ENCODE measurements at places on chromosomes 6 and 20.
A peak's percentile ranks its signal among the peaks of the same experiment; 100 is the strongest.

- DNase-seq: no peak
Measured at GRCh38 chr6:164206807-164207423, 792.4 kb downstream of the QKI start.

DNA sequence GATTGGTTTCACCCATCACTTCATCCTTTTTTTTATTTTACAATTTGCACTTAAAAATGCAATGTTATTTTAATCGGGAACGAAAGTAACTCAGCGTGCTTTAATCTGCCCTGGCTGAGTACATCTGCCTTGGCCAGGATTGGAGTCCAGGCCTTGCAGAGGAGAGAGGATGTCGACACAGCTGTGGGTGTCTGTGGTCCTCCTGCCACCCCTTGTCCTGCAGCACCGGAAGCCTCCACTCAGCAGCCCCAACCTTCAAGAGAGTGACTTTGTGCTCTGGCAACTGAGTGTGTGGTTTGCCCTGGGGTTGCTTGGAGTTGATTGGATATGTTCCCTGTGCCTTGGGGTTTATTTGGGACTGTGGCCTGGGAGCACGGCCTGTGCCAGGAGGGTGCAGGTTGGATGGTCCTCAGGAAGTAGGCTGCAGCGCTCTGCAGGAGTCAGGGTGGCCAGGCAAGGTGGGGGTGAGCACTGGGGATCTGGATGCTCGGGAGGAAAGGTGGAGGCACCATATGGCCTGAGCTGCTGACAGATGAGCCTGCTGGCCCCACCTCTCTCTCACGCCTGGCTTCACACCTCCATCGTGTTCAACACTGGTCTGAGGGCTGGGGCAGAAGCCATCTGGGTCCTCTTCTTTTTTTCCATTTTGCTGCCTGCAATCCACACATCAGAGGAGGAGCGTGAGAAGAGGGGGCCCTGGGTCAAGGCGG is 4.3 kb downstream of the MYT1 start:
- DNase-seq: no peak

DNA sequence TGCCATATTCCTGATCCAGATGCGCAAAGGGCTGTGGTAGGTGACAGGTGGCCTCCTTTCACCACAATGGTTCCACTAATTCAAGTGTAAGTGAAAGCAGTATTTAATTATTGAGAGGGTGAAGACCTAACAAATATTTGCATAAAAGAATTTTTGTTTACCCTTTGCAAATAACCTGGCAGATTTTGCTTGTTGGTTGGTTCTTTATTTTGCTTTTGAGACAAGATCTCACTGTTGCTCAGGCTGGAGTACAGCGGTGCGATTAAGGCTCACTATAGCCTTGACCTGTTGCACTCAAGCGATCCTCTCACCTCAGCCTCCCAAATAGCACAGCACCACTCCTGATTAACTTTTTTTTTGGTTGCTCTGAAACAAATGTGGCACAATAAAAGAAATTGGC is 49.2 kb downstream of the PCNA start:
- no peak for DNase-seq

- DNase-seq: no peak
Measured at GRCh38 chr6:111757342-111757741, 115.9 kb downstream of the FYN start.

DNA sequence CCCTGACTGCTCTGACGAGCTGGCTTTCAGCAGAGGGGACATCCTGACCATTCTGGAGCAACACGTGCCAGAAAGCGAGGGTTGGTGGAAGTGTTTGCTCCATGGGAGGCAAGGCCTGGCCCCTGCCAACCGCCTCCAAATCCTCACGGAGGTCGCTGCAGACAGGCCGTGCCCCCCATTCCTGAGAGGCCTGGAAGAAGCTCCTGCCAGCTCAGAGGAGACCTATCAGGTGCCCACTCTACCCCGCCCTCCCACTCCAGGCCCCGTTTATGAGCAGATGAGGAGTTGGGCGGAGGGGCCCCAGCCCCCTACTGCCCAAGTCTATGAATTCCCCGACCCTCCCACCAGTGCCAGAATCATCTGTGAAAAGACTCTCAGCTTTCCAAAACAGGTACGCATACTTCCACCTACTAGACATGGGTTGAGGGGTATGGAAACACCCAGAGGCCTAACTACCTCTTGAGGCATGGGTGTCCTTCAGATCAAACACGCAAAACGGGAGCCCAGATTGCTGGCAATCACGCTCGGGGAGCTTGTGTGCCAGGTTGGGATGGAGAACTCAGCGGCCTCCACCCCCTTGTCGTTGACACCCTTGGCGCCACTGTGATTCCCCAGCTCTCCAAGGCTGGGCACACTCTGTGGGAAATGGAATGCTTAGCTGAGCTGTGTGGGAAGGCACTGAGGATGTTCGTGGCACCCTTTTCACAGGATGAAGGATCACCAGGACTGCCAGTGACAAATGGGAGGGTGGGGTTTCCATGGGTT is 25.3 kb downstream of the CASS4 start:
- no peak for DNase-seq

- DNase-seq: no peak
Measured at GRCh38 chr6:36201612-36202011, 5.1 kb downstream of the BRPF3 start.

DNA sequence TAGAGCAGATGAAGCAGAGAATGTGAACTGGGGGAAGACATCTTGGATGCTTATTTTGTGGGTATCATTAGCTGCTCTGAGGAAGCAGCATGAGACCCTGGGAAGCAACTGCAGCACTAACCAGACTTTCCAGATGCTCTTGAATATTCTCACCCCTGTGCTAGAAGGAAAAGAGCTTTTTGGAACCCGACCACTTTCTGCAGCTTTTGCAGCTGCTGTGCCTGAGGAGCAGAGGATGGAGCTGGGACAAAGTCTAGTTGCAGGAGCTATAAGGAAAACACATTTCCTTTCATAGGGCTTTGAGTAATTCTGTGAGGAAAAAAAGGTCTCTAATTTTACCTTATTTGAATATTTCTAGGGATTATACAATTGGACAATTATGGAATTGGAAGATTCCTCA is 369.7 kb downstream of the CD109 start:
- no peak for DNase-seq

DNA sequence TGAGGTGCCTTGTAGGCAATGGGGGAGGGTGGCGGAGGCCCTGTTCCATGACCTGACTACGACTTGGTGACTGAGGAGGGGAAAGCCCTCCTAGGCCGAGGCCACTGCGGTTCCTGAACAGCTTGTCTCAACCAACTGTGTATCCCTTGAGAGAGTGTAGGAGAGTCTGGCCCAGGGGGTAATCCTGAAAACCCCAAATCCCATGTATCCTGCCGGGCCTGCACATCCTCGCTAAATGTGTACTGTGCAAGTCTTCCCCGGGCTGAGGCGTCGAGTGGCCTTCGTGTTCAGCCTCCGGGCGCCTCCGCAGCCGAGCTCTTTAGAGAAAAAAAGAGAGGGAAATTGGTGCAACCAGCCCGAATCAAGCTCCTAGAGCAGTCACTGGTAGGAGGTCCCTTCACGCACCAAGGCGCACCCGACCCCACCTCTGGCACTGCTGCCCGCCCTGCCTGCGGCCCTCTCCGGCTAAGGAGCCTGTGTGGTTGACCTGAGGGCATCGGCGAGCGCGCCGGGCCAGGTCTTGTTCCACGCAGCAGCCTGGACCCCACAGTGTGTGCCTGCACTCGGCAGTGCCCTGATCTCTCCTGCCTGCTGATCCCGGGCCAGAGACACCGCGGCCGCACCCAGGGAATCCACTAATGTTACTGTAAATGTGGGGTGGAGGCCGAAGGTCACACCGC is 7.3 kb downstream of the SIM1 start:
- no peak for DNase-seq

- DNase-seq: no peak
Measured at GRCh38 chr20:58546756-58547622, 31.8 kb upstream of the APCDD1L start.

DNA sequence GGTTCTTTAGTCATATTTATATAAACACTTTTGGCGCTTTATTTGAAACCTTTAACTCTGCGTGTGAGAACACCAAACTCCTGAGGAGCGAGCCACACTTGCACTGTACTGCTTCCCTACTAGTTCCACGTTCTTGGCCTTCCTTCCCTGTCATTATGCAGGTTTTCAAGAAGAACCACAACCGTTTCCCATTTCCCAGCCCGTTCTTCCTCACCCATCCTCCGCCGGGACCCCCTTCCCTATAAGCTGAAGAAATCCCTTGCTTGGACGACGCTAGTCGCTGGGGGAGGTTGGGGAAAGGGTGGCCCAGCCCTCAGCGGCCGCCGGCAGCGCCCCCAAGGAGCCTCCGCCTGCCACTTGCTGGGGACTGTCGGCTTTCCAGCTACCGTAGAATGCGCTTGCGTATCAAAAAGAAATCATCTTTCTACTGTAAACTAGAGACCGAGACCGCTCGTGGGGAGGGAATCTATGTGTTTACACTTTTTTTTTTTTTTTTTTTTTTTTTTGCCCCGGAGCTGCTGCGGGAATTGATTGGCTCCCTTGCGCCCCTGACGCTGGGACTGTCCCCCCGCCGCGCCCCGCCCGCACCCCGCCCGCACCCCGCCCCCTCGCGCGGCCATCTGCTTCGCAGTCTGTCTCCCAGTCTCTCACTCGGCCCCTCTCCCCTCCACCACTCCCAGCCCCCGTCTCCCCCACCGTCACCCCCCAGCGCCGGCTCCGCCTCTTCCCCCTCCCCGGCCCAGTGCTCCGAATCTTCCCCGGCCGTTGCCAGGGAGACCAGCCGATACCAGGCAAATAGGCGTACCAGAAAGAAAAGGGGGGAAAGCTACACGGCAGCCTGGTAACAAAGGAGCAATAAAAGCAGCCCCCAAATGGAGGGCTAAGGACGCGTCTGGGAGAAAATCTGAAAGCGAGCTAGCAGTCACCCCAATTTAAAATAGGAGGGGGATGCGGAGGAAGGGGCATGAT is 2.3 kb upstream of the MARCKS start:
- peak; percentile 78 for DNase-seq

DNA sequence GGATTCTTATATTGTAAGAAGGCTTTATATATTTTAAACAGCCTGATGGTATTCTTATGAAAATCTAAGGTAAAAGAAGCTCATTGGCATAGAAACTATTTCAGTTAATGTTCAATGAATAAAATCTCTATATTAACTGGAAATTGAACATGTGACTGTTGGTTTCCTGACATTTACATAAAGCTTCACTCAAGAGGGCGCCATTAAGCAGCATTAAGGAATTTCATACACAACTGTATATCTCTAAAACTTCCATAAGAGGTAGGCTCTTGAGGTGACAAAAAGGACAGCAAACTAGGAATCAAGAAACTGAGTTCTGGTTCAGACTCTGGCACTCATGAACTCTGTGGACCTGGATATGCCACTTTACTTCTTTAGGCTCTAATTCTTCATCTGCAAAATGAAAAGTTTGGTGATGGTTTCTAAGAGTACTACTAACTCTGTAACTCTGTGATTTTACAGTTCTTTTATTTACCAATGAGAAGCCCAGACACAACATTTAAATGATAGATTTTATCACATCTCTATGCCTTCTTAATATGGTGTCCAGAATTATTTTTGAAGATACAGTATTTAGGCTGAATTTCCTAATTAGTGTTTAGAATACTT is 147.5 kb downstream of the FLRT3 start:
- peak; percentile 69 for DNase-seq

GRCh38 chr20:33900521-33901131 is 89.5 kb downstream of the CHMP4B start:
- DNase-seq: no peak

DNA sequence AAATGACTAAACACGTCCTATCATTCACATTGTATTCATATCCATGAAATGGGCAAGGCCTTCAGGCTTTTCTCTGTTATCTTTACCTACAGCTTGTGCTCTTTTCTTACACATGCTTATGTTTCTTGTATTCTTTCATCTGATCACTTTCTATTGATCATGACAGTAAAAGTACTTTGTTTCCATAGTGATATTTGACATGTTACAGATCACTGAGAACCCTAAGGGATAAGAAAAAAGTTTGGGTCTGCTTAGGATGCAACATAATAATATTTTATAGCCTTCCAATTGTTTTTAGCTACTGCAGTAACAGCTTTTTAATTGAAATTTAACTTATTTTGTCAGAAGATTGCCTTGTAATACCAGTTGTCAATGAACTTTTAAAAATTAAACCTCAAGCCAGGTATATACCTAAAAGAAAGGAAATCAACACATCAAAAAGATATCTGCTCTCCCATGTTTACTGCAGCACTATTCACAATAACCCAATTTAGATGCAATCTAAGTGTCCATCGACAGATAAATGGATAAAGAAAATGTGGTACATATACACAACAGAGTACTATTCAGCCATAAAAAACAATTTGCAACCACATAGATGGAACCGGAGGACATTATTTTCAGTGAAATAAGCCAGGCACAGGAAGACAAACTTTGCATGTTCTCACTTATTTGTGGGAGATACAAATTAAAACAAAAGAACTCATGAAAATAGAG is 3.0 kb upstream of the SMIM8 start:
- no peak for DNase-seq

DNA sequence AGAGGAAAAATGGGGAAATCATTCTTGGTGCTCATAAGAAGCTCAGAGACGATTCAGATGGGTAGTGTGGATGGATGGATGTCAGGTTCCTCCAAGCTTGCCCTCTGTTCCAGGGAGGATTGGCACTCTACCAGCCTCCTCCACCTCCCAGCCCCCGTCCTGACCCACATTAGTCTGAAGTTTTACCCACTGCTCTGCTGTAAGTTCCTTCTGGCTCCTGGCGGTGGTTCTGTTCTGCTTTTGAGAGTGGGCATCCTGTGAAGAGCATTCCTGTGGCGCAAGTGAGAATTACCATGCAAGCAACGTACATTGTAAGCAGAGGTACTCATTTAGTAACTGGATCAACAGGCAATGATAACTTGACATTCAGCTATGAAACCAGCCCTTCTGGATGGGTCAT is 103.4 kb downstream of the SYNDIG1 start:
- DNase-seq: no peak

GRCh38 chr20:17619351-17620093 is 49.6 kb downstream of the DSTN start:
- DNase-seq: no peak

DNA sequence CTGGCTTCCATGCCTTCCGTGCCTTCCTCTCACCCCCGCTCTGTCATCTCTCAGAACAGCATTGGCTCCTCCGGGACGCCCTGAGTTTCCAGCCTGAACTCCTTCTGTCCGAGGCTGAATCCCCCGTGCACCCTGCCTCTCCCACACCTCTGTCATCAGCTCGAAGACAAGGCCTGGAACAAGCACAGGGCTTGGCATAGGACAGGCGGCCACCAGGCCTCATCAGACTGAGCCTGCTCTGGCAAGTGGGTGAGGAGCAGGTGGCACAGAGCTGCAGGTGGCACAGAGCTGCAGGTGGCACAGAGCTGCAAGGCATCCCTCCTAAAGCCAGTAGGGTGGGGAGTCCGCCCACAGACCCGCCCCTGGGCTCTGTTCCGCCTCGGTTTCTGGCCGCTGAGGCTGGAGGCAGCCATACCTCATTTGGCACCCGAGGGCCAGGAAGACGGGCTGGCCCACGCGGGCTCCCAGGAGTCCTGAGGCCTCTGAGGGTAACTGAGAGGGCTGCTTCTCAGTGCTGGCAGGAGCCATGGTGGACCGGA is 60.2 kb downstream of the EZR start:
- DNase-seq: no peak

DNA sequence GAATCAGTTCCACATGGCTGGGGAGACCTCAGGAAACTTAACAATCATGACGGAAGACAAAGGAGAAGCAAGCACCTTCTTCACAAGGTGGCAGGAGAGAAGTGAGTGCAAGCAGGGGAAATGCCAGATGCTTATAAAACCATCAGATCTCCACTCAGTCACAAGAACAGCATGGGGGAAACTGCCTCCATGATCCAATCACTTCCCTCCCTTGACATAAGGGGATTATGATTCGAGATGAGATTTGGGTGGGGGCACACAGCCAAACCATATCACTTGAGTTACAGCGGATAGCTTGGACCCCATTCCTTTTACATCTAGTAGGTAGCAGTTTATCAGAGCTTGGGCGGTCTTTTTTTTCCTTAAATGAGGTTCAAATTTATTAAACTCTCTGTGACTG is 19.1 kb downstream of the AFDN start:
- no peak for DNase-seq

Measured in A549 (cell line).